GM04503 (cell line): ENCODE measurements at places on chromosomes 13 and 19.

- DNase-seq, result no peak
Observed at GRCh38 chr19:55443824-55444480, 852 bp upstream of the SHISA7 start.

GRCh38 chr13:113769106-113769505, 10.1 kb downstream of the TMEM255B start:
- DNase-seq, result no peak

GRCh38 chr19:53977991-53978731, 13.3 kb upstream of the CACNG6 start:
- peak; percentile 18 for DNase-seq

DNA sequence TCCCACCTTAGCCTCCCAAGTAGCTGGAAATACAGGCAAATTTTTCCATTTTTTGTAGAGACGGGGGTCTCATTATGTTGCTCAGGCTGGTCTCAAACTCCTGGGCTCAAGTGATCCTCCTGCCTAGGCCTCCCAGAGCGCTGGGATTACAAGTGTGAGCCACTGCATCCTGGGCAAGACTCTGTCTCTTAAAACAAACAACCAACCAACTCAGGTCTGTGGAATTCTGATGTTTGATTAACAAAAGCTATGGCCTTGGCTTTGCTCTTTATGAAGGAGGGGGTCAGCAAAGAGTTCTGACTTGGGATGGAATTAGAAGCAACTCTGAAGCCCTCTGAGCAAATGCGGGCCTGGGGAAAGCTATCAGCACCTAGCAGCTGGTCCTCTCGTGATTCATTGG, 117.7 kb downstream of the IER2 start:
- DNase-seq, result no peak

GRCh38 chr19:3397266-3398022, 31.1 kb downstream of the NFIC start:
- no peak for DNase-seq

DNA sequence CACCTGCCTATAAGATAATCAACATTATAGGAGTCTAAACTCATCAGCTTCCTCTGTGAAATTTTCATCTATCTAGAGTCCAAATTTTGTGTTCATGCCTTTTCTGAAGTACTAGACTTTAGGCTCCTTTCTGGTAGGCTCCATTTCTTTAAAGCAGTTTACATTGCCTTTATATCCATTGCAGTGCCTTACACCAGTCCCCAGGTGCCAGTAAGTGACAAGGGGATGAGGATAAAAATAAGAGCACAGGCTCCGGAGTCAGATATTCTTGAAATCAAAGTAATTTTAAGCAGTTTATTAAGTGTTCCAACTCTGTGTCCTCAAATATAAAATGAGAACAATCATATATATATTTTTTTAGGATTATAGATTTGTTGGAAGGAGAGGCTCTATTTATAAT, 10.6 kb upstream of the CYSLTR2 start:
- no peak for DNase-seq

DNA sequence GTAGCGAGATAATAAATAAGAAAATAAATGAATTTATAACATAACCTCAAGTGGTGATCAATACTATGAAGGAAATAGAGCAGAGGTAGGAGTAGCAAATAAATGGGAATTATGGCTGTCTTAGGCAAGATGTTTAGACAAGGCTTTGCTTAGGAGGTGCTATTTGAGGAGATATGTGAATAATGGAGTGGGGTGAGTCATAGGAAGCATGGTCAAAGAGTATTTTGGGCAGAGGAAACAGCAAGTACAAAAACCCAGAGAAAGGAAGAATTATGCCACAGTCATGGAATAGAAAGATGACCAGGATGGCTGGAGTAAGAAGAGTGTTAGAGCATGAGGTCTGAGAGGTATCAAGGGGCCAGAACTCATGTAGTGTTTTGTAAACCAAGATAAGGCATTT, 33.6 kb upstream of the LPAR6 start:
- no peak for DNase-seq

- no peak for DNase-seq
Observed at GRCh38 chr19:31470229-31470939, 121.1 kb upstream of the TSHZ3 start.

DNA sequence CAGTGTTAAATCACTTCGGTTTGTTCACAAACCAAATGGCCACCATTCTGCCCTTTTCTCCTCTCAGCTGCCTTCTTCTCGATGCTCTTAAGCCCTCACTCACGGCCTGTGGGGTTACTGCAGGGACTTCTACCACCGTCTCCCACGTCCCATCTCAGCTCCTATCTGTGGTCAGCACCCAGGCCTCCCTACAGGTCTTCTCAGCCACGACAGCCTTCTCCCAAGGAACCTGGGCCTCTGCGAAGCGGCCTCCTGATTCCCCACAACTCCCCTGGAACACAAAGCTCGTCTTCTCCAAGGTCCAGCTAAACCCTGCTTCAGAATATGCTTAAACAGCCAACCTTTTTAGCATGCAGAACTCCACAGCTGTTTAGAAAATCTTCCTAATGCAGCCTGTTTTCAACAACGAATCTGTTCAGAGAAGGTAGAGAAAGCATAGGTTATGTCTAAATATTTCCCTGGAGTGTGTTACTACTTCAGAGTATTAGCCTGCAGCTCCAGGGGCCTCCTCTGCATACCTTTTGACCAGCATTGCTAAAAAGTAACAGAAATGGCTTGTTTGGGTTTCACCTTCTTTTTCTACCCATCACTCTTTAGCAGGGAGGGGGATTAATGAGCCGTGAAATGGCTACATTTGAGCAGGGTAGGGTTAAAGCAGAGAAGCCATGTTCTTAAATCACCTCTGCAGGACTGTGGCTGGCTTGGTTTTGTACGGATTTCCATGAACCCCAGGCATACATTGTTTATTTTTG, 104.0 kb downstream of the COL4A2 start:
- no peak for DNase-seq

GRCh38 chr13:20492641-20493040, 33.0 kb downstream of the CRYL1 start:
- no peak for DNase-seq

GRCh38 chr13:43805071-43805468, 18.3 kb upstream of the ENOX1 start:
- DNase-seq, result no peak

DNA sequence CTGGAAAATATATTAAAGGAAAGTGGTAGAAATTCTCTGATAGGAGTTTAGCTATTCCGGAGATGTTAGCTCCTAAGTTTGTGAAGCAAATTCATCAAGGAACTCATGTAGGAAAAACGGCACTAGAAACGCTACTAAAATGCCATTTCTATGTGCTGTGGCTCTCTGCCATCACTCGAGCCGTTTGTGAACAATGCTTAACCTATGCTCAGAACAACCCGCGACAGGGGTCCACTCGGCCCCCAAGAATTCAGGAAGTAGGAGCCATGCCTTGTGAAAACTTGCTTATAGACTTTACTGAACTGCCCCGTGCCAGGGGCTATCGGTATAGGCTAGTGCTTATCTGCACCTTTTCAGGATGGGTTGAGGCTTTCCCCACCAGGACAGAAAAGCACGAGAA, 14.2 kb upstream of the SLC15A1 start:
- DNase-seq, result no peak

DNA sequence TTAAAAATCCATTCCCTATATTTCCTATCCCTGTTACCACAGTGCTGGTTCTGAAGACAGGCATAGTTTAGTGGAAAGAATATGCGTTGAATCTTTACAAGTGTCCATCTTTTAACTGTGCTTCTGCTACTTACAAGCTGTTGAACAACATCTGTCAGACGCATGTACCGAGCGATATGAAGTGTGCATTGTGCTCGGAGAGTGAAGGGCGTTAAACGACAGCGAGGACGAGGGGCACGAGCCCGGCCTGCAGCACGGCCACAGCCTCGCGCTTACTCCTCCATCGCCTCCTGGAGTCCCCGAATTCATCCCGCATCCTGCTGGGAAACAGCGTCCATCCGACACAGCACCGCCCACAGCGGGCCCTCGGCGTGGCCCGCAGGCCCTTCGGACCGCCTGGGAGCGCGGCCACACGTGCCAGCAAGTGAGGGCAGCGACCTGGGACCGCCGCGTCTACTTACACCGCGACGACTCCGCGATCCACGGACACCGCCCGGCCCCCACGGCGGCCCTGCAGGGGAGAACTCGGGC, 514 bp downstream of the PCID2 start:
- DNase-seq, result no peak

- DNase-seq, result no peak
Observed at GRCh38 chr19:40747536-40747935, 2.7 kb downstream of the ACTMAP start.

- no peak for DNase-seq
Observed at GRCh38 chr19:32350471-32350865, 5.1 kb downstream of the ZNF507 start.

DNA sequence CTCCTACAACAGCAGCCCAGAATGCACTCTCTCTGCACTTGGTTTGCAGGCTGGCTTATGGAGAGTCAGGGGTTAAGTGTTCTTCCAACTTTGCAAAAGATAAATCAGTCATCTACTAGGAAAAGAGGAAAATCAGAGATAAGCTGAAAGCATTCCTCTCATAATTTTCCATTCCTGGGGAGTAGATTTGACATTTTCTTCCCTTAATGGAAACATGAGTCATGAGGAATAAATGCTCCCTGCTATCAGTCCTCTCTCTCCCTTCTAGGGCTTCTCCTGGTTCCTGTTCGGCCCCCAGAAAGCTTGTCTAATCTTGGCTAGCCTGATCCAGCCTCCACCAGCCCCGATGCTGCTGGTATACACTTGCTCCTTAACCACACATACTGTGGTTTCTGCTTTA, 28.4 kb upstream of the ENOX1 start:
- peak; percentile 54 for DNase-seq

DNA sequence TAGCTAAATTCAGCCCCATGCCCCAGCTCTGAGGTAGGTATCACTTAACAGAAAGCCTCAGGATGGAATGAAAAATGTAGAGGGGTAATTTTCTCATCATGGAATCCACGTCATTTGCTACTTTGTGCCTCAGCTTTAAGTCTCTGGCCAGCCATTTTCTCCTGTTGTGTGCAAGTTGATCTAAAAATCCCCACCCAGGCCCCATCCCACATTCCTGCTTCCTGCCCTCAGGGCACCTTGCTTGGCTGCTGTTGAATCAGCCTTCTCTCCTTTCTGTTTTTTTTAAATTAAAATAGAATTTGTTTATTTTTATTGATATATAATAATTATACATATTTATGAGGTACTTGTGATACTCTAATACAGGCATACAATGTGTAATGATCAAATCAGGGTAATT, 179.9 kb upstream of the TSHZ3 start:
- DNase-seq, result no peak

- DNase-seq, result no peak
Observed at GRCh38 chr13:79508224-79508961, 27.4 kb downstream of the NDFIP2 start.

GRCh38 chr13:107480130-107480529, 735.2 kb downstream of the LIG4 start:
- no peak for DNase-seq

DNA sequence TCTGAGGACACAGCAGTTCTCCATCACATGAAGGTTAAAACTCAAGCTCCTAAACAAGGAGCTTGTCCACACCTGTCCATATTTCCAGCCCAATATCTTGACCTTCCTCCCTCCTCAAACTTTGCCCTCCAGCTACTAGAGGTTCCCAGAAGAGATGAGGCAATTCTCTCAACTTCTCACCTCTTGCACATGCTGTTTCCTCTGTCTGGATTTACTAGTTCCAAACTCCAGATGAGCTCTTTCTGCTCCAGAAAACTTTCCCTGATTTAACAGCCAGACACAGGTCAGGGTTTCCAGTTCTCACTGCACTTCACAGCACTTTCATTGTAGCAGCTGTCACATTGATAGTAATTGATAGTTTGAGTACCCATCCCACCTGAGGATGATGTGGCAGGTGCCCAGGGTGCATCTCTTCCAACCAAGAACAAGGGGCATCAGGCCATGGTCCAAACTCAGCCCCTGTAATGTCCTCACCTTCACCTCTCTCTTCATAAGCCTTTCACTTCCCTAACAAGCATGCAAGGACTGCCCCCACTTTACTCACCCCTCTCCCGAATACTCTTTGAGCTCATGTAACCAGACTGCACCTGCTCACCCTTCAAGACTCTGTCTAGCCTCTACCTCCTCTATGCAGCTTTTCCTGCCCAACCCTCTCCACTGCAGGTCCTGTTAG, 3.0 kb upstream of the WDFY2 start:
- no peak for DNase-seq

GRCh38 chr13:39822437-39822836, 167.0 kb downstream of the COG6 start:
- DNase-seq, result no peak

GRCh38 chr13:74765955-74766354, 631.8 kb upstream of the KLF12 start:
- no peak for DNase-seq

GRCh38 chr13:46738055-46738454, 58.9 kb downstream of the ESD start:
- no peak for DNase-seq

GRCh38 chr13:31320946-31321345, 121.2 kb downstream of the B3GLCT start:
- DNase-seq, result no peak

GRCh38 chr13:111505175-111505777, 184.8 kb downstream of the TEX29 start:
- DNase-seq, result no peak

GRCh38 chr13:51444922-51445321, 7.9 kb downstream of the INTS6 start:
- DNase-seq, result no peak

GRCh38 chr13:66887088-66887487, 343.0 kb downstream of the PCDH9 start:
- DNase-seq, result no peak

GRCh38 chr13:24450530-24450929, 62.0 kb downstream of the PARP4 start:
- peak; percentile 29 for DNase-seq

GRCh38 chr19:34364830-34365462, at the start of gene GPI:
GPI (plus strand) TSS chr19:34365196; CDS start chr19:34365267, 71 bp downstream.
- DNase-seq, result no peak

DNA sequence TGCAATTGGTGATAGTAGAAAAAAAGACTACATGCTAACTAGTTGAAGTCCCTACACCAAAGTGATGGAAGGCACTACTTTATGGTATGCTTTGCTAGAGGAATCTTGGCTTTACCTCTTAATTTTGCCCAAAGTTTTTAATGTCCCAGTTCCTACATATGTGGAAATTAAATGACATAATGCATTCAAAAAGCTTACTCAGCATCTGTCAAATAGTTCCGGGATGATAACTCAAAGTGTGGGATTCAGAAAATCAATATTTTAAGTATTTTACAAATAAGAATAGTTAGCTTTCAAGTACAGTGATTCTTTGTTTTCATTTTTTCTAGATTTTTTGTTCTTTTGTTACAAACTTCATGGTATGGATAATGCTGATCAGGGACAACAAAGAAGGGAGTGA, 211.6 kb downstream of the PCDH20 start:
- DNase-seq, result no peak
